ENCODE measurements at places on chromosomes 7 and 10.

DNA sequence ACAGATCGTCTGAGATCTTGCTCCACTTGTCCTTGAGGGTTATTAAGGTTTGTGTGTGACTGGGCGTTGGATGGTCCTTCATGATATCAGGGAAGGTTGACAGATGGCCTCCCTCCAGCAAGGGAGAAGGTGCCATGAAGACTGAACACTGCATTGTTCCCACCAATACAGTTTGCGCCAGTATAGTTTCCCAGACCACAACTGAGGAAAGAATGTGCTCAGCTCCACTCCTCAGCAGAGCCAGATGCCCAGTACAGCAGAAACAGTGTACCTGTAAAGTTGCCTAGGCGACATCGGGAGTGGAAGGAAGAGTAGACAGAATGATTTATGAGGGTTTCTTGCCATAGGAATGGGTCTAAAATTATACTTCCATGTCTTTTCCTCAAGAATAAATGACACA lies 137.5 kb downstream of the ST7 start:
- no peak for DNase-seq

DNA sequence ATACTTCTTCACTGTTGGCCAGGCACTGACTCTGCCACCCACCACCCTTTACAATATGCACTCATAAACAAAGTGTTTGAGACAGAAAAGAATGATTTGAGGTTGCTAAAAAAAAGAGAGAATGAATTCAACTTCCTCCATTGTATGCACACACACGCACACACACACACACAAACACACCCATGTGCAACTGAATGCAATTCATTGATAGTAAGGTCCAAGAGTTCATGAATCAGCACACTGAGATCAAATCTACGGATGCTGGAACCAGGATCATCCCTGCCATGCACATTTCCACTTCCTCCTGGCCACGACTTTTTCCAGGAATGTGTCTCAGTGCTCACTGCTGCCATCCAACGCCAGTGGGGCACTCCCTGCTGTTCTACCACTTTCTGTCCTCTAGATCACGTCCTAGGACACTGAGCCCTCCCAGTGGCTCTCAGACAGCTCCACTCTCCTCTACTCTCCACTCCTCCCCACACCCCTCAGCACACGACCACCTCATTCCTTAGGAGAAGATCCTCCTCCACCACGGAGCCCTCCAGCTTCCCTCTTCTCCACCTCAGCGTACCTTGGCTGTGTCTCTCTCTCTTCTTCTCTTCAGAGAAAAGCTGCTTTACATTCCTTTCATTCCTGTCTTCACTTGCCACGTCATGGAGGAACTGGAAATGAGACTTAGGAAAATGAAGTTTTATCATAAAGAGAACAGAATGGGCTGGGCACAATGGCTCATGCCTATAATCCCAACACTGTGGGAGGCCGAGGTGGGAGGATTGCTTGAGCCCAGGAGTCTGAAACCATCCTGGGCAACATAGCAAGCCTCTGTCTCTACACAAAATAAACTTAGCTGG lies 12.0 kb upstream of the TMEM213 start:
- no peak for DNase-seq

GRCh38 chr7:2480070-2480408 lies 3.8 kb upstream of the GRIFIN start:
- no peak for DNase-seq

DNA sequence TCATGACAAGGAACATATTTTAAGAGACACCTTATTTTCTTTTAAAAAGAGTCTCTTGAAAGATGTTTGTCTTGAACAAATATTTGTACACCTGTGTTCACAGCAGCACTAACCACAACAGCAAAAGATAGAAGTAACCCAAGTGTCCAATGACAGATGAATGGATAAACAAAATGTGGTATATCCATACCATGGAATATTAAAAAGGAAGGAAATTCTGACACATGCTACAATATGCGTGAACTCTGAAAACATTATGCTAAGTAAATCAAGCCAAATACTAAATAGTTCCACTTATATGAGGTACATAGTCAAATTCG lies 17.8 kb downstream of the SGMS1 start:
- DNase-seq = no peak

DNA sequence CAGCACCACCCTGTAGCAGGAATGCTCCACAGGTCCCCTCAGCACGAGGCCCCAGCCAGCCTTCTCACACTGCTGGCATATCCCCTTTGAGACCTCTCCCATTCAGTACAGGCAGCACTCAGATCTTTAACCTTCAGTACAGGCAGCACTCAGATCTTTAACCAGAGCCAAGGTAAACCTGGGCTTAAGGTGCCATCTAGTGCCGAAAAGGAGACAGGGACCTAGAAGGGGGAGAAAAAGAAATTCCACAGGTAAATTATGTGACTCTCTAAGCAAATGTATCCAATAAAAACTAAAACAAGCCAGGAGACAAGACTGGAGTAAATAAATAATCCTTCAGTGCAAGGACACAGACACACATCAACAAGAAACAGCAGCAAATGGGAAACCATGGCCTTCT lies 358.6 kb downstream of the PTPRN2 start:
- peak; percentile 47 for DNase-seq

DNA sequence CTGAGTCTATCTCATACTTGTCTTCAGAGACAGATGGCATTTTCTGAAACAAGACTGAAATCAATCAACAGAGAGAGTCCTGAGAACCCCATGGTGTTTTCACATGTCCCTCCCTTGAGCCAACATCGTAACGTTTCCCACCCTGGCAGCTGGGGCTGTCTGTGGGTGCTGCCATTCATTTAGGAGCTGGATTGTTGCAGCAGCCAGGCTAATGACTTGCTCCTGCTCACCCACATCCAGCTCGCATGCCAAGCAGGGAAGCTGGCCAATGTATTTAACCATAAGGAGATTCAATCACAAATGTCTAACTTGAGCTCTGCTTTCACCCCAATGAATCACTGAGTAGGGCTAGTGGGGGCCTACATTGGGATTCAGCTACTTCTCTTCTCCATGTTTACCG lies 146.1 kb downstream of the ADRA2A start:
- DNase-seq = no peak

- DNase-seq = no peak
These were observed 139.0 kb downstream of the DOCK1 start for GRCh38 chr10:127044186-127044585.

DNA sequence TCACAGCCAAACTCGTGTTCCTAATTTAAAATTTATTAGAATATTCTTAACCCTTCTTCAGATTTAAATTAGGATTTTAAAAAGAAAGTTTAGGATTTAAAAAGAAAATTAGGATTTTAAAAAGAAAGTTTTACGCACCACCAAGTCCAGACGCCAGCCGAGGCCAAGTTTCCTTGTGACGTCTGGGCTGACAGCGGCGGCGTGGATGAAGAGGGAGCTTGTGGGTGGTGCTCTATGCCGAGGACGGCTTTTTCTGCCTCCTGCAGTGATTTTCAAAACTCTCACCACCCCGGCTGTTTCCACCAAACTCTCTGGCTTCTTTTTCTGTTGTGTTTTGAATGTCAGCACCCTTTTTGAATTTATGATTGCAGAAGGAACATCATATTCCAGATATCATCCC lies 252.9 kb downstream of the DNAJB6 start:
- no peak for DNase-seq

- DNase-seq = no peak
These were observed 10.1 kb upstream of the TMEM196 start for GRCh38 chr7:19783541-19783940.

GRCh38 chr7:84941291-84941690 lies 245.6 kb downstream of the SEMA3D start:
- DNase-seq = no peak

DNA sequence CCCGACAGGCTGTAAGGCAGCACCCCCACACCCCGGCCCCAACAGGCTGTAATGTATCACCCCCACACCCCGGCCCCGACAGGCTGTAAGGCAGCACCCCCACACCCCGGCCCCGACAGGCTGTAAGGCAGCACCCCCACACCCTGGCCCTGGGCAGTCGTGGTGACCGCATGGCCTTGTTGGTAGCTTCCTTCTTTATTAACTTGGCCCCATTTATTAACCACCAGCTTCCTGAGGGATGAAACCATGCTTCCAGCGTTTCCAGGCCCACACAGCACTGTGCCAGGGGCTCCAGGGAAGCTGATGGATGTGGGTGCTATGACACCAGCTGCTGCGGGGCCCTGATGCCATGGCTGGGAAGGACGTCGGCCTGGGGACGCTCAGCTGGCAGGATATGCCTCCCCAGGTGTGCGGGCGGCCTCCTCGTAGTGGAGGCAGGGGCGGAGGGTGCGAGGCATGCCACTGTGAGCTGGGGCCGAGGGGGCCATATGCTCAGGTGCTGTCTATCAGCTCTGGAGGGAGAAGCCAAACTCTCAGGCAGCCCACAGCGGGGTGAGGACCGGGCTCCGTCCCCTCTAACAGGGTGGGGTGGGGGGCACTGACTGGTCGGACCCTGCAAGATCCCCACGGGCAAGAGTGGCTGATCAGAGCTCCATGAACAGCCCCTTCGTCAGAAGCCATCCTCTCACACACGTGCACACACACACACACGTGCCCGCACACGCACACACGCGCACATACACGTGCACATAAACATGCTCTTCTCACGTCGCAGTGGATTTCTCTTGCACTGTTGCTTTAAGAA lies 311.0 kb downstream of the PTPRN2 start:
- DNase-seq = no peak

DNA sequence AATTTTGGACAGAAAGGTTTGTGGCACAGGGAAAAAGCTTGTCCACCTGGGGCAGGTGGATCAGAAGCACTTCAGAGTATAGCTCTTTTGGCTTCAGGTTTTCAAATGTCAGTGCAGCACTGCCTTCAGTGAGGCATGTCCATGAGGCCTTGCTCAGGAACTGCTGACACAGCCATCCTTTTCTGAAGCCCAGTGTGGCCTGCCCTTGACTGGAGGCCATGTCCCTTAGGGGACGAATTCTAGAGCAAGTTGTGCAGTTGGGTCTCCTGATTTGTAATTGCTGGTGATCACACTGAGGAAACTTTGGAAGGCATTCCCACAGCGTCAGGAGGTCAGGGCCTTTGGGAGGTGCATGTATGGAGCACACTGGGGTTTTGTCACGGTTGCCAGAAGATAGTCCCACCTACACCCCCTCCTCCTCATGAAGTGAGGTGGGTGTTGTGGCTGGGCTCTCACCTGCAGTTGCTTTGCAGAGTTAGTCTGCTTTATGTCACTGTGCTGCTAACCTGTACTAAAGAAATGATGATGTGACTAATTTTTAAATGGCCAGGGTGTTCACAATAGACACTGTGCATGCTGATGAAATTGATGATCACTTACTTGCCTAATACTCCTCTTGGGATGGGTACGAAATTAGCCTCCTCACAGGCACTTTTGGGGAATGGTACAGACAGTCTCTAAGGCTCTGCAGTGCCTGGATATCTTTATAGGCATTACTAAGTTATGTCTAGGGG lies 41.7 kb downstream of the OGDH start:
- DNase-seq = no peak

DNA sequence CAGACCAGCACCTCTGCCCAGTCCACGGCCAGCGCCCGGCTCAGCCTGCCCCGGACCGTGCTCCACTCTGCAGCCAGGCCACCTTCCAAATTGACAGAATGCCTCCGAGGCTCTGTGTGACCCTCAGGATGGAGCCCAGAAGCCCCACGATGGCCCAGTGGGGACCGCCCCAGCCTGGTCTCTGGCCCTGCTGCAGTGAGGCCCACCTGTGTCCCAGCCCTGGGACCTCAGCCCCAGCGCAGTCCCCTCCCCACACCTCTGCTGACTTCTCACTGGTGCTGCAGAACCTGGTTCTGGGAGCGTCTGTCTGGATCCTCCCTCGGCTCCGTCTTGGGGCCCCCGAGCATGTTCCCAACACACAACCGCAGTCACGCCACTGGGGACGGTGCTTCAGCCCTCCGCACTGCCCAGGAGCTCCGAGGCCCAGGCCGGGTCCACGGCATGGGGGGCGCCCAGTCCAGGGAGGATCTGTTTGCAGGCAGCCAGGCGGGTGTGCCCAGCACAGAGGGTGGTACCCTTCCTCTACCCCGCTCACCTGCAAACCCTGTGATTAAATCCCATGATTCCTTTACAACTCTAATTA lies 248.1 kb downstream of the ELFN1 start:
- DNase-seq = no peak

DNA sequence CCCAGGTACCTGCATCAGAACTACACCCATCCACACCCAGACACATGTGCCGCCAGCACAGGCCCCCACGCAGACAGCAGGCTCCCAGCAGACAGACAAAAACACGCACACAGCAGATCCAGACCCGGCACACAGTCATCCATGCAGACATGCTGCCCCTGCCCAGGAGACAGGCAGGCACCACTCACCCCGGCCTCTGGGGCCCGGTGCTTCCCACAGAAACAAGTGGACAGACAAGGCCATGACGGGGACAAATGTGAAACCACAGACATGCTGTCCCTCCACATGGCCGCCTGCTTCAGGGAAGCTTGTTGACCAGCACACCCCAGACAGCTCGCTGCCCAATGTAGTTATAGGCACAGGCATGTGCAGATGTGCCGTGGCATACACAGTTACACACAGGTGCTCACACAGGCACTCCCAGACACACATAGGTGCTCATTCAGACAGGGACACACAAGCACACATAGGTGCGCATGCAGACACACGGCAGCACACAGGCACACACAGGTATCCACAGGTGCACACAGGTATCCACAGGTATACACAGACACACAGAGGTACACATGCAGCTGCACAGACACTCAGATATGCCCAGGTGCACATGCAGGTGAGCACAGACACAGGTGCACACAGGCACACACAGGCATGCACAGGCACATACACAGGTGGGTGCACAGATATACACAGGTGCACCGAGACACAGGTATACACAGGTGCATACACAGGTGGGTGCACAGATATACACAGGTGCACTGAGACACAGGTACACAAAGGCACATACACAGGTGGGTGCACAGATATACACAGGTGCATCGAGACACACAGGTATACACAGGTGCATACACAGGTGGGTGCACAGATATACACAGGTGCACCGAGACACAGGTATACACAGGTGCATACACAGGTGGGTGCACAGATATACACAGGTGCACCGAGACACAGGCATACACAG lies 10.5 kb upstream of the SCART1 start:
- peak; percentile 35 for DNase-seq

GRCh38 chr7:98215561-98216495 lies 4.6 kb downstream of the BHLHA15 start:
- DNase-seq = no peak

DNA sequence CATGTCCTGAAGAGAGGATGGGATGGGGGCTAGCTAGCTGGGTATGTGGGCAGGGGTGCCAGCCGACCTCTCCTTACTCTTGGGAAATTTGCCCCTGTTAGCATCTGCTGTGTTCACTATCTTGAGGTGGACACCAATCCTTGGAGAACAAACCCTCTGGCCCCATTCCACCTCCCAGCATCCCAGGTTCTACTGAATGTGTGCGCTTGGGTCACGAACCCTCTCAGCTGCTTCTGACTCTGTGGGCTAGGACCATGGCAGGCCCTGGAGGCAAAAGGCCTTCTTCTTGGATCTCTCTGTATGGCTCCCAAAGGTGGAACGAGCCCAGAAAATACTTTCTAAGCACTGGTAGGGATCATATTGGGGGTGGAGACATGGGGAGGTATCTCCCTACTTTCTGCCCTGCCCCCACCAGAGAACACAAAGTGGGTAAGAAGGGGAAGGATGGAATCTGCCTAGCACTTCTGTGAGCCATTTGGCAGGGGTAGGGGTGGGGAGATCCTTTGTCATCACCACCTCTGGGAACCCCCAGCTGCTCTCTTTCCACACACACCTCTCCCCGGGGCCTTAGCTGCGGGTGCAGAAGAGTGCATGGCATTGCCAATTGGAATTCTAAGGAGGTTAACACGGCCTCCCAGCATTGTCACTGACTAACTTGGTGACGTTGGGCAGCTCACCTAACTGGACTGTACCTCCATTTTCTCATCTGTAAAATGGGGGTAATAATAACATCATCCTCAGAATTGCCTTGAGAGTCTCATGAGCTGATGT lies 7.7 kb downstream of the UNC5B start:
- no peak for DNase-seq

- no peak for DNase-seq
These were observed 72.9 kb downstream of the PLXNA4 start for GRCh38 chr7:132503415-132503814.
